Camera-type eye (tissue), 1 donor: ENCODE measurements at places on chromosomes 4 and X. TPM values are rescaled to one million over a fixed set of nuclear protein-coding genes. Genes with fewer than 3 reads are reported as not detected.

The RBM46 gene
- total RNA-seq, result not detected

The NXF3 gene
- total RNA-seq, result not detected

The AFM gene
- not detected for total RNA-seq

The BMX gene
- 1.7 TPM for total RNA-seq

The HTRA3 gene
- total RNA-seq, result 44.8 TPM

The ETDA gene
- not detected for total RNA-seq

The MSANTD1 gene
- 1.3 TPM for total RNA-seq

The MAGEA10 gene
- not detected for total RNA-seq

The HADH gene
- total RNA-seq, result 39.7 TPM

The KLKB1 gene
- 2.1 TPM for total RNA-seq

The GUCY1B1 gene
- total RNA-seq, result 33.1 TPM

The ATOH1 gene
- total RNA-seq, result not detected

The ADH1C gene
- total RNA-seq, result 1.3 TPM

The MCF2 gene
- total RNA-seq, result 5.6 TPM

The MEPE gene
- not detected for total RNA-seq

The SLC6A14 gene
- 0.99 TPM for total RNA-seq

The HERC5 gene
- total RNA-seq, result 4.2 TPM

The SOWAHD gene
- total RNA-seq, result 0.49 TPM

The FGFR3 gene
- total RNA-seq, result 30.0 TPM

The LRIT3 gene
- 5.2 TPM for total RNA-seq

The MGARP gene
- total RNA-seq, result 98.1 TPM

The TAB3 gene
- 35.6 TPM for total RNA-seq

The BMP3 gene
- 21.3 TPM for total RNA-seq
